ENCODE measurements at places on chromosomes 4 and X.

DNA sequence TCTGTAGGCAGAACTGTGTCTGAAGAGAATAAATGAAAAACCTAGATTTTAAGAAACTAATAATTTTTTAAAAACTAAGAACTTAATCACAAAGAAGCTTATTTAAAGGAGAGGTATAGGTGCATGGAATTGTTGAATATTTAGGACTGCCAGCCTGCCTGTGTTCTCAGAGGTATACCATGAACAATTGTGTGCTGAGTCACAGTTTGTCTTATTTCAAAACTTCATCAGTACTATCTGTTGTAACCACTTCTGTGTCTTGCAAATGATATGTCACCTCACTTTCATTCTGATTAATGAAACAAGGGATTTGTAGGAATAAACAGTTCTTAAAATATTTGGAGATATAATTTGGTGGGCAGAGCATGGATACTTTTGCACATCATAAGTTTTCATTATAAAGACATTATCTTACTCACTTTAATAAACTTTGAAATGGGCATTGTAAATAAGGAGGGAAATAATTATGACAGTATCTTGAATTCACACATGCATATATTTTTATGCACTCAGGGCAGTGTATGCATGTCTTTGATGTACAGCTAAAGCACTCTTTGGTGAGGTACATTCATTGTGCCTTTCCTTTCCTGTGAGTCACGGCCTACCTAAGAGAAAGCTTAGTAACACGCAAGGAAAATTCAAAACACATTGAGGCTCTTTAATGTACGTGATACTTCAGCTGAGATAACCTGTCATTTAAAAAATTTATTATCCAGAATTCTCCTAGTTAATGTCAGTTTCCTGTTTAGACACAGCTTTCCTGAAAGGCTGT lies 31.7 kb downstream of the STOX2 start:
- no peak for DNase-seq

DNA sequence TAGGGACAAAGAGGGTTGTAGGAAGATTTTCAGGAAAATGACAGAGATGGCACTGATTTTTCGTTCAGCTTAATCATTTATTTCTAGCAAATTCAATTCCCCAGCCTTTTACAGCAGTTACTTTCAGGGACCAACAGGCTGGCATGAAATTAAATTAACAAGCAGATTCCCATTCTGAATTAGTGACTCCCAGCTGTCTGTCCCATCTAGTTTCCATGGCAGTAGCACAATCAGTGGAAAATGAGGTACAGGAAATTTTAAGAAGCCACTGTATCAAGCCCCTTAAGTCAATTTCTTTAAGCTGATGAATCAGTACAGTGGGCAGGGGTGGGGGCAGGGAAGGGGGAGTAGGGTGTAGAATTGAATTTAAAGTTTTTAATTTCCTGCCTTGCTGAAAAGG lies 121.1 kb upstream of the TEX13C start:
- no peak for DNase-seq

GRCh38 chr4:149830823-149831222 lies 15.2 kb upstream of the IQCM start:
- no peak for DNase-seq

DNA sequence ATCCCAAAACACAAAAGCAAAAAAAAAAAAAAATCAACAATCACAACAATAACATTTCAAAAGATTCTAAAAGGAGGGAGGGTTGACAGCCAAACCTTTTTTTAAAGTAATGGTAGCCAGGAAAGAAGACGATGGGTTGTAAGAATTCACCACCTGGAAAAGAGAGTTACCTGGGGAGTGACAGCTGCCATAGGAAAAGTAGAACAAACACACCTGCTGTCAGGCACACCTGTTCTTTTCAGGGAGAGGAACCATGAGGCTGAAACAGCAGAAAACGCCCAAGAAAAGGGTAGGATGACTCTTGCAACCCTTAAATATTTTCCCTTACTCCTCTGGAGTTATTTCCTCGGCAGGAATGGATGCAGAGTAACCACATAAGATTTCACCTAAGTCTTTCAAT lies 388.4 kb upstream of the TEX13C start:
- no peak for DNase-seq

DNA sequence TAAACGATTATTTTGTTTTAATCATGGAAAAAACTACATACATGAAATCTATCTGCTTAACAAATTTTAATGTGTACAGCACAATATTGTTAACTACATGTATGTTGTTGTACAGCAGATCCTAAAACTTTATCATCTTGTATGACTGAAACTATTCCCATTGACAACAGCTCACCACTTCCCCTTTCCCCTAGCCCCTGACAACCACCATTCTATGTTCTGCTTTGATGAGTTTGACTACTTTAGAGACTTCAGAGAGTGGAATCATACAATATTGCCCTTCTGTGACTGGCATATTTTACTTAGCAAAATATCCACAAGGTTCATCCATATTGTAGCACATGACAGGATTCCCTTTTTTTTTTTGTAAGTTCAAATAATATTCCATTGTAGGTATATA lies 185.9 kb downstream of the CFAP299 start:
- no peak for DNase-seq

GRCh38 chr4:185079271-185079905 lies 61.1 kb downstream of the HELT start:
- no peak for DNase-seq

DNA sequence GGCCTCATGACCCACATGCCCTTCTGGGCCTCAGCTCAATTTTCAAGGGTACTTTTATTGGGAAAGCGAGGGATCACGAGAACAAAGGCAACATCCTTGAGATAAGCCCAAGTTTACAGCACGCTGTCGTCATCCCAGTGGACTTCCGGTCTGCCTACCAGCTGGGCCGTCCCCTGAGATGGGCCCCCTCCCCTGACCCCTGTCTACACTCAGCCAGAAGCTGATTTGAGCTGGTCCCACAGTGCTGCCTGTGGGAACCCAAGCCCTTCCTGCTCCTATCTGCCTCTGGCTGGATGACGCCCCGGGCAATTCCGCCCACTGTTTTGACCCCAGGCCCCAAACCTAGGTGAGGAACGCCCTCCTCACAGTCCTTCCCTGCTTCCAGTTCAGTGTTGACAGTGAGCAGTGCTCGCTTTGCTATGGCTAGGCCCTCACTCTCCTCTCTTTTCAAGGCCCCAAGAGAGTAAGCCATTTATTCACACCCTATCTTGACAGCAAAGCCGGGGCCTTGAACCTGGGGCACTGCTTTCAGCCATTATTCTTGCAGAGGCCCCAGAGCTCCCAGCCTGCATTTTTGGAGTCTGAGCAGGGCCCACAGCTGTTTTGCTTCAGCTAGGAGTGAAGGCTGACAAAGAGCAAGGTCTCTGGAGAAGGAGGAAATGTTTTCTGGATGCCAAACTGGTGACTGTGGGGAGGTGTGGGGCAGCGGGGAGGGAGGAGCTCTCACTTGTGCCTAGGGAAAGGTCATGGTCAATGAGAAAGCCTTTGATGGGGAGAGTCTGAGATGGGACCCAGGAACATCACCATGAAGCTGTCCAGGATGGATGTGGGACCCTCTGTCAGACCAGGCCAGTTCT lies 164.6 kb upstream of the BCOR start:
- DNase-seq: no peak

- DNase-seq: no peak
These were observed 2.9 kb downstream of the SOX3 start for GRCh38 chrX:140501940-140502468.

DNA sequence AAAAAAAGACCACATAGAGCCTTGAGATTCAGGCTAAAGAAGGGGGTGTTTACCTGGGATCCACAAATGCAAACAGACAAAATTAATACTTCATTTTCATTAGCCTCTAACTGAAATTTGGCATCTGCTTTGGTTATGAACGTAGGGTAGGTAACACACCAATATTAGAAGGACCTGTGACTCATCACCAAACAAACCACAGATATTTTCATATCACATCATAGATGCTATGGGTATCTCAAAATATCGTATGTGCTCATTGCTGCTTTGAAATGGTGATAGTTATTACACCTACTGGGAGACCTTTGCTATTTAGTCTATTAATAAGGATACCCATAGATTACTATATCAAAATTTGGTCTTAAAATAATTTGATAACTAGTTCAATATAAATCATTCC lies 180.6 kb upstream of the MAP3K15 start:
- no peak for DNase-seq

DNA sequence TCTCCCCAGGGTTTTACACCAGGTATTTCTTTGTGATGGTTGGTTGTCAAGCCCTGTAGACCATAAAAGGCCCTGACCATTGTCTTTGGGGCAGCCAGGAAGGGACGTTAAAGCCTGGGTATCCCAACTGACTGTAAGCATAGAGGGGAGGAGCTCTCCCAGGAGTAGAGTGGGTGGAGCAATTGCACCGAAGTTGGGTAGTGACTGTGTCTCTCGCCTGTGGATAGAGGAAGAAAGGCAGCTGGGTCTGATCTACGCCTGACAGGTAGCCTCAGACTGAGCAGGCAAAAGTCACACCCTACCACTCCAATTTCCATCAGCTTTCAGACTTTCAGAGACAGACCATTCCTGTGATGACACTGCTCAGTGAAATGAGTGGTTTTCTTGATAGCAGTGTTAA lies 123.3 kb downstream of the KLHL8 start:
- no peak for DNase-seq

DNA sequence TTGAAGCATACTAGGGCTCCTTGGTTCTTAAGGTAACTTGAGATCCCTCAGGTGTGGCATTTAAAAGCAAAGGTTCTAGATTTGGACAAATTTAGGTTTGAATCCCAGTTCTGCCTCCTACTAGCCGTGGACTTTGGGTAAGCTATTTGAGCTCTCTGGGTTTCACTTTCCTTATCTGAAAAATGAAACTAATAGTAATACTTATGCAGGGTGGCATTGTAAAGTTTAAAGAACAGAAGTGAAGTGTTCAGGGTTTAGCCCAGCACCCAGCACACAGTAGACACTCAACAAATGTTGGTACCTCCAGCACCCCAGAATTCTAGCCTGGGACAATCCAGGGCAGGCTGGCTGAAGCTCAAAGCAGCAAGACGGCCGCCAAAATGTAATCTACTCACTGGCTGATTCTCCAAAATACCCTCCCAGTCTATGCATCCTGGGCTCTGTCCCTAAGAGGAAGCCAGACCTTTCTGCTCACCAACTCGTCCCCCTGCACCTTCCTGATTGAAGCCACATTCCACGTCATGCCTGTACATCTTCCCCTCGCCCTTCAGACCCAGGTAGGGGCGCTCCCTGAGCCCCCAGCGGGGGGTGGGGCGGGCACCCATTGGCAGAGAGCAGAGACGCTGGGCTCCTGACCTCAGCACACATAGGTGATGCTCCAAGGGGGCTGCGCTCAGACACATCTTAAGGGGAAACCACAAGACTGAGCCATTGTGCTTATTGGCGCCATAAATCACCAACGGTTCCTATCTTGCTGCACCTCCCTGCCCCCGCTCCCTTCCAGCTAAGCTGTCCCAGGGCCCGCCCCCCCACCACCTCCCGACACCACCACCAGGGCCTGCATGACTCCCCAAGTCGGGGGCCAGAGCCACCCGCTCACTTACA lies 160.6 kb downstream of the BCOR start:
- DNase-seq: no peak

DNA sequence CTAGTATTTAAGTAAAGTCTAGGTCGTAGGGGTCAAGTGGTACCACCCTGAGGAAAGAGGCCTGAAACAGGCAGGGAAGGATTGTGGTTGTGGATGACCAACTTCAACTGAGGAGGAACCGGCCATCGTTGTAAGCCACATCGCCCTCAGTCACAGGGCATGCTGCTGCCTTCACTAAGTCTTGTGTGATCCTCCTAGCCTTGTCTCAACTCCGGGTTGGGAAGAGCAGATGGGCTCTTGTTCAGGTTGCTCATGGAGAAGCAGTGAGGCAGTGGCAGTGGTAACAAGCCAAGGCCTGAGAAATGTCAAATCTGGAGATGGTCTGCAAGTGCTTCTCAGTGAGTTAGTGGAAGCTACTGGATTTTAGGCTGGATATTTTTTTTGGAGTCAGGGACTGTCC lies 22.8 kb upstream of the NKX3-2 start:
- DNase-seq: no peak

- DNase-seq: no peak
These were observed 242.1 kb downstream of the ADAMTS3 start for GRCh38 chr4:72326692-72327632.

GRCh38 chr4:11623726-11624037 lies 195.0 kb upstream of the HS3ST1 start:
- DNase-seq: no peak

GRCh38 chrX:84336646-84337045 lies 148.6 kb upstream of the RPS6KA6 start:
- no peak for DNase-seq

GRCh38 chrX:75230296-75230695 lies 43.6 kb upstream of the UPRT start:
- no peak for DNase-seq

Measured in Panc1 (cell line).